NCI-H1417 treated with DMSO at 0.1 percent for 48 hours (cell line): ENCODE measurements at places on chromosomes 1 and 21.

- DNase-seq = no peak
These were observed 32.5 kb downstream of the ATP5PO start for GRCh38 chr21:33883118-33883517.

GRCh38 chr1:75170981-75171380, 36.8 kb downstream of the LHX8 start:
- no peak for DNase-seq

DNA sequence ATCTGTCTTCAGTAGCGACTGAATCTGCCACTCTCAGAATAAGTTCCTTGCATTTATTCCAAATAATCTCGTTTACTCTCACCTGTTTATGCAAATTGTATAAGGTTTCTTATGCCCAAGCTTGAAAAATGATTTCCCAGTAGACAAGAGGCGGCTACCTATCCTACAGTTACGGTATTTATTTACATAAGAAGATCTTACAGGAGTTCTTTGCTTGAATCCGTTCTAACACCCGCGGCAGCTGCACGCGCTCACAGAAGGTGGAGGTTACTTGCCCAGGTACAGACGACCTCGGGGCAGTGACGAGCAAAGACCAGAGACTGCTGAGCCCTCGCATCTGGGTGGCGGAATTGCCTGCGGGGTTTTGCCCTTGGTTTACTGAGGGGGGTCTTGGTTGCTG, 79.9 kb downstream of the SKI start:
- DNase-seq = no peak

DNA sequence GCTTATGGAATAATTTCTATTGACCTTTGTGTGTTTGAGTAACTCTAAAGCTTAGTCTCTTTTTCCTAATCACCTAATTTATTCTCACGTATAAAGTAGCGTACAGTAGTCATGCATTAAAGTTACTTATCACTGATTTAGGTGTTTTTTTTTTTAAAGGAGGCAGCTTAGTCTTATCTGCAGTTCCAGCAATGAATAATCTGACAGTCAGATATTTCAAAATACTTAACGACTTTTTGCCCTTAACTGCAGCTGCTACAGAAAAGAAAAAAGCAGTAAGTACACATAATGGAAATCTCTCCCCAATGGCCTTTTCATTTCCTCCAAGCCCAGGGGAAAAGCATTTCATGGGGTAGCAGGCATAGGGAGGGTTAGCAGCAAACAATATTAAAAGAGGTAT, 54.6 kb downstream of the SLC35F3 start:
- DNase-seq = no peak

DNA sequence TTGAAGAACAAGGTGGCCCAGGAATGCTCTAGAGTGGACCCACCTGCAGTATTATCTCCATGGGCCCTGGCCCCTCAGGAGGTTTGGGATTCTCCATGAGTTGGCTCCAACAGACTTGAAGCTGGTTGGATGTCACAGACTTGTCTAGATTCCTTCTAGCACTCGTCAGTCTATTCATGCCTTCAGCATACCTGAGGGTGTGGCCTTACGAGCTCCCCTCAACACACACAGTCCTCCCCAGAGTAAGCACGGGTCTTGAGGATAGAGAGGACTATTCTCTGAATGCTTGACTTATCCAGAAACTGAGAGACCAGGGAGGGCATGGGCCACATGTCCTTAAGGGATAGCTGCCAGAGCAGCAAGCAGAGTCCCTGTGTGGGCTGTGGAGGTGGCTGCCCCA, 45.9 kb upstream of the COL6A1 start:
- DNase-seq = no peak

- no peak for DNase-seq
These were observed 217.4 kb upstream of the KIAA0040 start for GRCh38 chr1:175409938-175410337.

- no peak for DNase-seq
These were observed 4.9 kb downstream of the TPM3 start for GRCh38 chr1:154186852-154187501.

DNA sequence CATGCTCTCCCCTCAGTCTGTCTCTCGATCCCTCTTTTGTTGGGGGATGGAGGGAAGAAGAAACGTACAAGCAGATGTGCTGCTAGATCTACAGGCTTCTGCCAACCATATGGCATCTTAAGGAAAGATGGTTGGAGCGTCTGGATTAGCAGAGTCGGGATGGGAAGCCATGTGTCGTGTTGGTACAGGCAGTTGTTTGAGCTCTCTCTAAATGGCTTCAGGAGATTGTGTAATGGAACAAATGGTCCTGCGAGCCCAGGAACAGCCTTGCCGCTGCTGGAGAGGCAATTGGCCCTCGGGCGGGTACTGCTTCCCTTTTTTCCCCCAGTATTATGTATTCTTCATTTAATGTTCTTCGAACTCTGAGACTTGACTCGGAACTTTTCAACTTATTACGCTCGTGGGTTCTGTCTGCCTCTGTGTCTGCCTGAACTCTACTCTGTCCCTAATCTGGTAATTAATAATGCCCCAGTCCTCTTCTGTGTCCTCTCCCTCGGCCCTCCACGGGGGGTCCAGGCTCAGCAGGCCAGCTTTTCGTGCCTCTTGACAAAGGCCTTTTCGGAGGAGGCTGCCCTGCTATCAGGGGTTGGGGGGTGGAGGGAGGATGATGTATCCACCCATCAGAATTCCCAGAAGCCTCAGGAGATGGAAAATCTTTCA, 215.3 kb downstream of the SDCCAG8 start:
- DNase-seq = no peak

- no peak for DNase-seq
These were observed 11.8 kb upstream of the ALG14 start for GRCh38 chr1:95084317-95085176.

DNA sequence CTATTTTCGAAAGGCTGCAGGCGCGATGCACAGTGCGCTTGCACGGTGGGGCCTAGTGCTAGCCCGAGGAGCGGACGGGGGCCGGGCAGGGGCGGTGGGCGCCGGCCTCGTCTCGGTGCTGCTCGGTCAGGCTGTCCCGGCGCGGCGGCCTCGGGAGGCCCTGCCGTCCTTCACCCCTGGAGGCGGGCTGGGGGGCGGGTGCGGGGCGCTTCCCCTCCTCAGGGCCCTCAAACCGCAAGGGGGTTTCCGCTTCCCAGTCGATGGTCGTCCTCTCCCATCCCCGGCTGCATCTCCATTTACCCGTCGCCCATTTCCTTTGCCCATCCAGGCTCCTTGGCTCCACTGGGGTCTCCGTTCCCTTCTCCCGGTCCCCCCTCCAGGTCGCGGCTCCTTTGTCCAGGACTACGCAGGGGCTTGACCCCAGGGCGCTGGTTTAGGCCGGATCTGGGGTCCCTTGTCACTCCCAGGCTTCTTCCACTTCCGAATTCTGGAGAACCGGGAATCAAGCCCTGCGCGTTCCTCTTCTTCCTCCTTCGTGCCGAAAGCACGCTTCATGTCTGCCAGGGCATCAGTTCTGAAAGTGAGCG, 196.3 kb upstream of the LMO4 start:
- no peak for DNase-seq

GRCh38 chr1:108715932-108716331, 3.2 kb downstream of the FNDC7 start:
- DNase-seq = no peak

GRCh38 chr1:23187637-23188036, 19.0 kb upstream of the LUZP1 start:
- no peak for DNase-seq

DNA sequence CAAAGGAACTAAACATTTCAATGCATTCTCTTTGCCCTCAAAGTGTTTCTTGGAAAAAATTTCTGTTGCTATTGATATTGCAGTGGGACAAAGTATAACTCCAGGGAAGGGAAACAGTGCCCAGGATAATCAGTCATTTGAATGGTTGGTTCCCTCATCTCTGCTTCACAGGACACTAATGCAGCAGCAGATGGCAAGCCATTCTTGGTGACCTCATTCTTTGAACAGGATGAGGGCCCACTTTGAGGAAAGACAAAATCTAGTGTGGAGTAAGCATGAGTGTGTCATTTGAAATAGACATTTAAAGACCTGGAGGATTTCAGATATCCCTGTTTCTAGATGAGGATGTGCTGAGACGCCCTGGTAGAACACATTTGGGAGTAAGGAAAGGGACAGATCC, 32.3 kb downstream of the CHRM3 start:
- DNase-seq = no peak

GRCh38 chr1:230542681-230543080, 99.6 kb upstream of the COG2 start:
- DNase-seq = no peak

DNA sequence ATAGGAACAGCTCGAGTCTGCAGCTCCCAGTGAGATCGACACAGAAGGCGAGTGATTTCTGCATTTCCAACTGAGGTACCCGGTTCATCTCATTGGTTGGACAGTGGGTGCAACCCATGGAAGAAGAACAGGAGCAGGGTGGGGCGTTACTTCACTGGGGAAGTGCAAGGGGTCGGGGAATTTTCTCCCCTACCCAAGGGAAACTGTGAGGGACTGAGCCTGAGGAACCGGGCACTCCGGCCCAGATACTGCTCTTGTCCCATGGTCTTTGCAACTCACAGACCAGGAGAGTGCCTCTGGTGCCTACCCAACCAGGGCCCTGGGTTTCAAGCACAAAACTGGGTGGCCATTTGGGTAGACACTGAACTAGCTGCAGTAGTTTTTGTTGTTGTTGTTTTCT, 307.1 kb downstream of the AMY1C start:
- DNase-seq = no peak

DNA sequence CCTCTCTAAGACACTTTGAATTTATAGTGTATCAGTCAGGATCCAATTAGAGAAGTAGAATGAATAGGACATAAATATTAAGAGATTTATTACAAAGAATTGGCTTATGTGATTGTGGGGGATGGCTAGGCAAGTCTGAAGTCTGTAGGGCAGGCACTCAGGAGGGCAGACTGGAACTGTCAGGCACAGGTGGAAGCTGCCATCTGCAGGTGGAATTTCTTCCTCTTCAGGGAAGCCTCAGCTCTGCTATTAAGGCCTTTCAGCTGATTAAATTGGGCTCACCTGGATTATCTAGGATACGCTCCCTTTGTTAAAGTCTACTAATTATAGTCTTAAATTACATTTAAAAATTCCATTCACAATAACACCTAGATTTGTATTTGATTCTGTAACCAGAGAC, 92.0 kb upstream of the HAO2 start:
- DNase-seq = peak; percentile 15

- DNase-seq = no peak
These were observed 16.6 kb upstream of the AK5 start for GRCh38 chr1:77265180-77265579.

DNA sequence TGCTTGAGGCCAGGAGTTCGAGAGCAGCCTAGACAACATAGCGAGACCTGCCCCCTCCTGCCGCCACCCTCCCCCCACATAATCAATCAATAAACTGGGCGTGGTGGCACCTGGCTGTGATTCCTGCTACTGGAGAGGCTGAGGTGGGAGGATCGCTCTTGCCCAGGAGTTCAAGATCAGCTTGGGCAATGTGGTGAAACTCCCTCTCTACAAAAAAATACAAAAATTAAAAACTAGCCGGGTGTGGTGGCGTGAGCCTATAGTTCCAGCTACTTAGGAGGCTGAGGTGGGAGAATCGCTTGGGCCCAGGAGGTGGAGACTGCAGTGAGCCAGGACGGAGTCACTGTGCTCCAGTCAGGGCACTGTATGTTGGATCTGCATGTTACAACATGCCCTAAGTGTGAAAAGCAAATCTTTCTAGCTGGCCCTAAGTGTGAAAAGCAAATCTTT, 7.0 kb upstream of the MDM4 start:
- DNase-seq = no peak

DNA sequence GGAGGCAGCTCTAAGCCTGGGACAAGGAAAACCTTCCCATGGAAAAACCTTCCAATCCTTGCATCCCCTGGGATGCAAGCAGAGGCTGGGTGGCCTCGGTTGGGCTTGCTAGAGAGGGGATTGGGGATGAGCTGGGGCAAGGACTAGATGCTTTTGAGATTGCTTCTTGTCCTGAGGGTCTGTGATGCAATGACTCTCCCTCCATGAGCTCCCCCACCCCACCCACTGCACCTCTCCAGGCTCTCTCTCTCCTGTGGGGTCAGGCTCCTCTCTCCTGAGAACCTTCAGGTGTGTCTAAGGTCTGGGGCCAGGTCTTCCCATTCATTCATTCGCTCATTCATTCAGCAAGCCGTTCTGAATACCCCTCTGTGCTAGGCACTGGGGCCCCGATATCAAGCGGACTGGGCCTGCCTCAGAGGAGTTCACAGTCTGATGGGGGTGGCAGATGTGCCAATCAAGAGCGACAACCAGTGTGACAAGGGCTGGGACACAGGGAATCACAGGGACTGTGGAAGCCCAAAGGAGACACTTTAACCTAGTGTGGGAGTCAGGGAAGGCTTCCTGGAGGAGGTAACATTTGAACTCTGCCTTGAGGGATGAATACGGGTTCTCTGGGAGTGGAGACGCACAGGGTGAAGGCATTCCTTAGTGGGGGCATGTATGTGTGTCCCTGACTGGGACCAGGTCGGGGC, 6.5 kb downstream of the LDLRAD1 start:
- no peak for DNase-seq

DNA sequence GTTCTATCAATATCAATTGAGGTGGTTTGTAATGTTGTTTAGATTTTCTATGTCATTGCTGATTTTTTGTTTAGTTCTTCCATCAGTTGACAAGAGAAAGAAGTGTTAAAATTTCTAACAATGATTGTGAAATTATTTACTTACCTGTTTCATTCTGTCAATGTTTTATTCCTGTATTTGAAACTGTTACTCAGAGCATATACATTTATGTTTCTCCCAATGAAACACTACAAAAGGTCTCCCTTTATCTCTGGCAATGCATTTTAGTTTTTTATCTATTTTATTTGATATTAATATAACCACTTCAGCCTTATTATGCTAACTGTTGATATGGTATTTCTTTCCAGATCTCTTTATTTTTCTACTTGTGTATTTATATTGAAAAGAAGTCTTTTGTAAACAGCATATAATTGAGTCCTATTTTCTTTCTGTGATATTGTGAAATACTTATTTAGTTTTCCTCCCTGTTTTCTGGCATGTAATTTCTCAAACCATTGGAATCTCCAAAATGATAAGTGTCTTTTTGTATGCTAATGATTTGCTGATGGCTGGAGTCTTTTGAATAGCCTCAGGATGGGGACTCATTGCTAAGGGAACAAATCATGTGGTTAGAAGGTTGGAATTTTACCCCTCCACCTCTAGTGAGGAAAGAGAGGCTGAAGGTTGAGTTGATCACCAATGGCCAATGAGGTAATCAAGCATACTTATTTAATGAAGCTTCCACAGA, 122.0 kb downstream of the ADSS2 start:
- DNase-seq = no peak

- no peak for DNase-seq
These were observed 40.4 kb upstream of the GADD45A start for GRCh38 chr1:67644566-67644965.

DNA sequence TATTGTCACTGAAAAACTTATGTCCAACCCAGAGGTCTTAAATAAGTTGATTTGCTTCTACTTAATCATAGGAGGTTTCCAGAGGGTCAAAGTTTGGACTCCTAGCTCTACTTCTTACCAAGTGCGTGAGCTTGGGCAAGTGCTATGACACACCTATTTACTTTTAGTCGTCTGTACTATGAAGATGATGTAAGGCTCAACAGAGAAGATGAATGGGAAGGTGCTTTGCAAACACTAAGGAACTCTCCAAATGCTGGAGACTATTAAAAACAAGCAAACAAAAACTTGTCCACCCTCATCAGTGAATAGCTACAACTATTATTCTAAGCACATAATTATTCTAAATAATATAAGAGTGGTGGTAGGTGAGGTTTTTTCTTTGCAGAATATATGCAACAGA, 232.3 kb upstream of the USP24 start:
- DNase-seq = no peak

GRCh38 chr1:75579046-75579445, 31.9 kb downstream of the SLC44A5 start:
- no peak for DNase-seq
